Stomach (tissue), 19 donors: ENCODE measurements at places on chromosomes 16 and 17. TPM values are rescaled to one million over a fixed set of nuclear protein-coding genes. Genes with fewer than 3 reads are reported as not detected.

- H3K27ac ChIP-seq: peak overlapping the region; percentile 65
- DNase-seq: no peak
- no peaks in the 10 kb centered on the region for H3K4me1 ChIP-seq
- no peak overlapping the region for H3K4me3 ChIP-seq
- H3K27me3 ChIP-seq: no peaks in the 10 kb centered on the region
- no peaks in the 10 kb centered on the region for H3K36me3 ChIP-seq
Measured at GRCh38 chr17:31318851-31319661, 2.4 kb downstream of the EVI2A start.

DNA sequence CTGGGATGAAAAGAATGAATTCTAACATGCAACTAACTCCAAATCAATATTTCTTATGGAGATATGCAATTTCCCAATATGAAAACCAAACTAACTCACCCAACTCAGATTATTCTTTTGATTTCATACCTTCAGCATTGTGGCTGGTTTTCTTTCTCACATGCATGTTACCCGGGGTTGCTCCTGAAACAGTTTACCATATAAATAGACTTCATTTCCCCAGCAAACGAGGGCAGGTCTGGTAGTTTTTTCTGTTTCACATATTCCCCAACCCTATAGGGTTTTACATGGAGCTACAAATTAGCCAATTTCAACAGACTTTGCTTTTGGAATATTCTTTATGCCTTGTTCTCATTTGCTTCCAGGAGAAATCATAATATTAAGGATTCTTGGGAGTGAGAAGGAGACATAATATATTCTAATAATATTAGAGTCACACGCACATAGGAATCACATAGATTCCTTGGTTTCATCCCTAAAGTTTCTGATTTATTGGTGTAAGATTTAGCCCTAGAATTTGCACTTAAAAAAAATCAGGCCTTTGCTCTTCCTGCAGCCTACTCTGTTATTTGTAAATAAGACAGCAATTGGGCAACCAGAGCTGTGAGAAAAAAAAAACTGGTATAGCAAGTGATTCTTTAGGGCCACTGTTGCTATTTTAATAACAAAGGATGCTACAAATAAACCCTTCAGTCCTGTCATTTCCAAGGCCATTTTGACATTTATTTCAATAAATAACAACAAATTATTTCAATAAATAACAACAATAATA, 60.3 kb upstream of the FAM20A start:
- no peaks in the 10 kb centered on the region for H3K27me3 ChIP-seq
- H3K27ac ChIP-seq: no peak overlapping the region
- no peaks in the 10 kb centered on the region for H3K4me1 ChIP-seq

DNA sequence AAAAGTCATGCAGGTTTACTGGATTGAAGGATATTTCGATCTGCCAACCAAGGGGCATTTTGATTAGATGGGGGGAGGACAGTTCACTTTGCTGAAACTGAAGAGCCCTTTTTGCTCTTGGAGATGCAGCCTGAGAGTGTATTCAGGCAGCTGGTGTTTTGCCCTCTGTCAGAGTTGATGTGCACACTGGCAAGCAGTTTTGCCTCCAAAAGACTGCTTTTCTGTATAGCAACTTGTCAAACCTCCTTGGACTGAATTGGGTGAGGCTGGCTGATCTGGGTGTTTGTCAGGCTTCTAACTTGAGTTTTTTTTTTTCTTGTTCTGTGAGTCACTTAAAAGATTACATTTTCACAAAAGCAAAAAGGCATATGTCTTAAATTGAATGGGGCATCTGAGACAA, 22.6 kb upstream of the ANKFN1 start:
- no peak for DNase-seq
- no peaks in the 10 kb centered on the region for H3K36me3 ChIP-seq
- H3K27ac ChIP-seq: no peak overlapping the region
- no peaks in the 10 kb centered on the region for H3K4me1 ChIP-seq
- no peaks in the 10 kb centered on the region for H3K27me3 ChIP-seq

DNA sequence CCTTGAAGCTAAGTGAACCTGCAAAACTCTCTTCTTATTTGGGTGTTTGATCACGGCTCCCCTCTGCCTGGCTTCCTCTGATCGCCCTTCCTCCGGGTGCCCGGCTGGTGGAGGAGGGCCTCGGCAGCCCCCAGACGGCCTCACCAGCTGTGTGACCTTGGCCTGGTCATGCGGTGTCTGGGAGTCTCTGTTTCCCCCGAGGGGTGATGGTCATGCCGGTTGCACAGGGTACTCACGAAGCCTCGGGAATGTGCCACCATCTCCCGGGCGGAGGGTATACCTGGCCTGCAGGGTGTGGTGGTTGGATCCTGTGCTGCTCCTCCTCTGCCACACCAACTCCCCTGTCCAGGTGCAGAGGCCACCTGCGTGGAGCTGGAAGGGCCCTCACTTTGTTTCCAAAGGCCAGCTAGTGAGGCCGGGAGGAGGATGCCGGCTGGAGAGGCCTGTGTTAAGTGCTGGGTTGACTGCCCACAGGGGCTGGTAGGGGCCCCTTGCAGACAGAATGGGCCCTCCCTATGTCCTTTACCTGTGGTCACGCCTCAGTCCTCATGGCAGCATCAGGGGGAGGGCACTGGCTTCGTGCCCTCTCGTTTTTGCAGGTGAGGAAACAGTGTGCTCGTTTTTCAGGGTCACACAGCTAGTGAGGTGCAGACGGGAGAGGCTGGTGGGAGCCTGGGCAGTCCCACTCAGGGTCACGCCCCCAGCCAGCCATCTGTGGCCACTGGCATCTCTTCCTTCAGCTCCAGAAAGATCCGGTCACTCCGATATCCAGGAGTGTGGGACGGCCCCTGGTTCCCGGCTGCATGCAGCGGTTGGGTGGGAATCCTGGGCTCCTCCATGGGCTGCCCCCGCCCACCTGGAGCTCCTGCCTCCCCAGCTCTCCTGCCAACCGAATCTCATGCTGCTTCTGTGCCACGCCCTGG, 148.5 kb upstream of the GSE1 start:
- H3K4me3 ChIP-seq: no peak overlapping the region
- H3K27me3 ChIP-seq: peaks cover 9% of the 10 kb centered on the region
- H3K27ac ChIP-seq: no peak overlapping the region

DNA sequence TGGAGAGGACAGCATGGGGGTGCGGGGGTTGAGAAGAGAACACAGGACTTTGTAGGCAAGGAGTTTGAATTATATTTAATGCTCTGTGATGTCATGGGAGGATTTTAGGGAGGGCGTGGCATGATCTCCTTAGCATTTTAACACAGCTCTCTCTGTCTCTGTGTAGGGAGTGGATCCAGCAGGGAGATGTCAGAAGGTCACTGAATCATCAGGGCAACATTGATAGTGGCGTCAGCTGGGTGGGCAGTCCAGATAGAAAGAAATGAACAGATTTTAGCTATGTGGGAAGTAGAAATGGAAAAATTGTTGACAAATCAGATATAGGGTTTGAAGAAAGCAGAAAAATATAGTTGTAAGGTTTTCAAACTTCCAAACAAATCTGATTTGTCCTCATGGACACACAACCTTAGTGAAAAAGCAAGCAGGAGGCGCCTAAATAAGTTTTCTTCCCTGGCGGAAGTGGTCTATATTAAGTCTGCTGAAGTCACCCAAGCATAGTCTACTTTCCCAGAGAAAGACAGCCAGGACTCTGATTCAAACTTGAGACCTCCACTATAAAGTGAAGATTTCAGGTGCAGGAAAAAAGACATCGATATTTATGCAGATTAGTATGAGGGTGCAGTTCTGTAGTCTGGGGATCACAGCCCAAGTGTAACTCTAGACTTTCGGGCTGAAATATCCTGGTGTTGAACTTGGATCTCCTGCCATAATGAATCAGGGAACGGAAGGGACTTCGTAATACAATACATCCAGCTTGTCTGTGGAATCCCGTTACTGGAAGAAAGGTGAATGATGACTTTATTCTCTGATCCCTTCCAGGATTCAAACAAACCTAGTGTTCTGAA, 10.1 kb upstream of the PCTP start:
- H3K27me3 ChIP-seq: no peaks in the 10 kb centered on the region
- H3K27ac ChIP-seq: no peak overlapping the region
- DNase-seq: no peak
- H3K36me3 ChIP-seq: no peaks in the 10 kb centered on the region
- no peak overlapping the region for H3K4me3 ChIP-seq
- no peaks in the 10 kb centered on the region for H3K4me1 ChIP-seq

STX1B gene
- not detected for total RNA-seq

DNA sequence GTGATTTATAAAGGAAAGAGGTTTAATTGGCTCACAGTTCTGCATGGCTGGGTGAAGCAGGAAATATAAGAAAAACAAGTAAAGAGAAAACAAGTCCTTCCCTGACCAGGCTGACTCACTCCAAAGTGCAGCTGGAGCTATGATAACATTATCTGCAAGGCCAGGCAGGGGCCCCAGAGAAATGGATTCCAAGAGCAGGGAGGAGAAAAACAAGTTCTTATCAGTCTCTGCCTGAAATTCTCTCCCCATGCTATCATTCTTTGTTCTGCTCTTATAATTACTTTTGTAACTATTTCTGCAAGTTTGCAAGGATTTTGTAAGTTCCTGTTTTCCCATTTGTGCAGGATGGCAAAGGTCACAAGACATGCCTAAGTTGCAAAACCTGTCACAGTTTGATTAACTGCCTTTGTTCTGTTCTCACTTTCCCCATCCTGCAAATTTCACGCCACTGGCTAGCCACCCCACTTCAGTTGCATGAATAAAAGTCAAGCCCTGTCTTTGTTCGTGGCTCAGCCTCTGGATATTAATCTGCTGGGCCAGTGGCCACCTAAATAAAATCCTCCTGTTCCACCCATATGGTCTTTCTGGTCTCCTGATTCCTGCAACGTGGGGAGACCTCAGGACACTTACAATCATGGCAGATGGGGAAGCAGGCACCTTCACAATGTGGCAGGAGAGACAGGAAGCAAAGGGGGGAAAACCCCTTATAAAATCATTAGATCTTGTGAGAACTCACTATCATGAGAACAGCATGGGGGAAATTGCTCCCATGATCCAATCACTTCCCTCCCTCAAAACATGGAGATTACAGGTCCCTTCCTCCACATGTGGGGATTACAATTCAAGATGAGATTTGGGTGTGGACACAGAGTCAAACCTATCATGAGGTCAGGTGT, 13.1 kb downstream of the ABCA9 start:
- peak overlapping the region; percentile 72 for H3K27ac ChIP-seq
- no peaks in the 10 kb centered on the region for H3K27me3 ChIP-seq
- peaks cover 19% of the 10 kb centered on the region for H3K4me1 ChIP-seq
- no peaks in the 10 kb centered on the region for H3K36me3 ChIP-seq
- no peak overlapping the region for H3K4me3 ChIP-seq

TNFSF13 gene
- total RNA-seq: 22.6 TPM

CCL16 gene
- not detected for total RNA-seq

NPIPB13 gene
- 1.6 TPM for total RNA-seq

- no peaks in the 10 kb centered on the region for H3K27me3 ChIP-seq
- no peak overlapping the region for H3K4me3 ChIP-seq
- no peak for DNase-seq
- no peak overlapping the region for H3K27ac ChIP-seq
- H3K36me3 ChIP-seq: no peaks in the 10 kb centered on the region
Measured at GRCh38 chr16:75337430-75337829, 86.0 kb upstream of the BCAR1 start.

- H3K36me3 ChIP-seq: no peaks in the 10 kb centered on the region
Measured at GRCh38 chr17:33328129-33328528, 35.0 kb upstream of the ASIC2 start.

DNA sequence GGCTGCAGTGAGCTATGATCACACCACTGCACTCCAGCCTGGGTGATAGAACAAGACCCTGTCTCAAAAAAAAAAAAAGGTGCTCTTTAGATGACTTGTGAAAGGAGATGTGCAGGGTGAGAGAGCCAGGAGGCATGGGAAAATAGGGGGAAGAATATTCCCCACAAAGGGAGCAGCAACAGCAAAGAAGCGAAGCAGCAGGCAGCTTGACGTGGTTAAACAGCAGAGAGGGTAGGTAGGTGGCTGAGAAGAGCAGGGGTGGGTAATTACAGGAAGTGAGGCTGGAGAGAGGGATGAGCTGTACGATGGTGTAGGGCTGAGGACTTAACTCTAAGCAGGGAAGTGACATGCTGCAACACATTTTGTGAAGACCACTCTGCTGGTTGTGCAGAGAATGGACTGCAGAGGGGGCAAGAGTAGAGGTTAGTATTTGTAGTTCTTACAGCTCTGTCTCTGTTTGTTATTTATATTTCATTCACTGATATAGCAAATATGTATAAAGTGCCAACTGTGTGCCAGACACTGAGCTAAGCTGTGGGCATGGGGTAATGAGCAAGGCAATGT, 1.6 kb downstream of the HEATR3 start:
- H3K27ac ChIP-seq: no peak overlapping the region
- H3K4me1 ChIP-seq: peaks cover 17% of the 10 kb centered on the region
- peaks cover 27% of the 10 kb centered on the region for H3K36me3 ChIP-seq
- peak overlapping the region; percentile 100 for H3K4me3 ChIP-seq
- H3K27me3 ChIP-seq: no peaks in the 10 kb centered on the region

- H3K36me3 ChIP-seq: no peaks in the 10 kb centered on the region
- H3K4me3 ChIP-seq: no peak overlapping the region
- no peak for DNase-seq
- no peaks in the 10 kb centered on the region for H3K27me3 ChIP-seq
Measured at GRCh38 chr17:54983260-54983659, 14.7 kb downstream of the STXBP4 start.

P2RX1 gene
- total RNA-seq: 2.4 TPM

DNASE1L2 gene
- total RNA-seq: not detected

DNA sequence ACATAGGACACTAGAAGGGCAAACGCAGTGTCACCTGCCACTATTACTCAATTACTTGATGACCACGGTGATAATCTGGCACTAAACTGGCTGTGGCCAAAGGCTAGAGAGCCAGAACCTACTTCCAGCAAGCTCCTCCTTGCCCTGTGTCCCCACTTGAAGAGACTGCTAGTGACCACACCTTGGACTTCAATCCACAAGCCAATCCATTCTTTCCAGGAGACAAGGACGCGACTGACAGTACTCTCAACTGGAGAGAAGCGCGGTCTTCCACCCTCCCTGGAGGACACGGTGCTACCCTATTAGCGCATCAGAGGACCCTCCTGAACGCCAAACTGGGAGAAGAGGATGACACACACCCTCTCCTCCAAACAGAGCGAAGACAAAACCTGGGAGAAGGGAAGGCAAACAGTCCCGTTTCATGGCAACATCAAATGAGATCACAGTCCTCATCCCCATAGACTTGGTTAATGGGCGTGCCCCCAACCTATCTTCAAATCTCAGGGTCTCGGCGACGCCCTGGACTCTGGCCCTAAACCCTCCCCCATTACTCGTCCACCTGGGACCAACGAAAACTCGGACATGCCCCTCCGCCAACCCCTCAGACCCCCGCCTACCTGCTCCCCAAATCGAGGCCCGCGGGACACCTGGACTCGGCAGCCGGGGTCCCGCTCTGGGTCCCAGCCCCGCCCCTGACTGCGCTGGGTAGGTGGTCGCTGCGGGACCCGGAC, 508 bp downstream of the FLCN start:
- H3K27me3 ChIP-seq: no peaks in the 10 kb centered on the region
- H3K4me1 ChIP-seq: peaks cover 51% of the 10 kb centered on the region
- peak; percentile 71 for DNase-seq
- peak overlapping the region; percentile 84 for H3K4me3 ChIP-seq
